T-helper 17 cell (primary cell): ENCODE measurements at places on chromosomes 5 and 9.

- DNase-seq: no peak
Measured at GRCh38 chr9:121485623-121486022, 14.0 kb downstream of the GGTA1 start.

DNA sequence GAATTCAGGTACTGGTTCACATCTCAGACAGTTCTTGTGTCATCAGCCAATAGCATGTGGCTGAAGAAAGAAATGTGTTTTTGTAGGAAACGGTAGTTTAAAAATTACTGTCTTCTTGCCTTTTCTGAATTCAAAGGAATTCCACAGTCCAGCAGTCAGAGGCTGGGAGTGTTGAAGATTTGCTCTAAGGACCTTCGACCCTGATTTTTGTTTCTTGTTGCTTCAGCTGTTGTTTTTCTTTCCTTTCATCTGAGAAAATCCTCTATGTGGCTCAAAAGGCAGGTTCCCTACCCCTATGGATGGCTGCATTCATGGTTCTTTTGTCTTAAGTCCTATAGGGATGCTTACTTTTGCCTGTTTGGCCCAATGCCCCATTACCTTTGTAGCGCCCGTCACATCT is 304.9 kb downstream of the TMEM167A start:
- DNase-seq: no peak

- no peak for DNase-seq
Measured at GRCh38 chr9:33263131-33264002, 1.1 kb downstream of the BAG1 start.

DNA sequence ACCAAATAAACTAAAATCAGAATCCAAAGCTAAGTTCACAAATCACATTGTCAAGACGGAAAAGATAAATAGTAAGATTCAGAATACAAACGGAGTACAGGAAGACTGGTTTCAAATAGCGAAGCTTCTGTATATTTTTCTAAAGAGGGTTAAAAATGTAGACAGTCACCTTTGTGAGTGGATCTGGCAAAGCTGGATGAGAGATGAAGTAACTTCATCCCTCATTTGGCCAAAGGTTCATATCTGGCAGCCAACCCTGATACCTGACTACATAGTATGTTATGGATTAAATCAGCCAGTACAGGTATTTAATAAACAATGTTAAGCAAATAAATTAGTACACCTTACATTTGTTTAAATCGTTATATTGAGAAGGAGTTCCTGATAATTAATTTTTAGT is 21.3 kb upstream of the DENND4C start:
- DNase-seq: no peak

DNA sequence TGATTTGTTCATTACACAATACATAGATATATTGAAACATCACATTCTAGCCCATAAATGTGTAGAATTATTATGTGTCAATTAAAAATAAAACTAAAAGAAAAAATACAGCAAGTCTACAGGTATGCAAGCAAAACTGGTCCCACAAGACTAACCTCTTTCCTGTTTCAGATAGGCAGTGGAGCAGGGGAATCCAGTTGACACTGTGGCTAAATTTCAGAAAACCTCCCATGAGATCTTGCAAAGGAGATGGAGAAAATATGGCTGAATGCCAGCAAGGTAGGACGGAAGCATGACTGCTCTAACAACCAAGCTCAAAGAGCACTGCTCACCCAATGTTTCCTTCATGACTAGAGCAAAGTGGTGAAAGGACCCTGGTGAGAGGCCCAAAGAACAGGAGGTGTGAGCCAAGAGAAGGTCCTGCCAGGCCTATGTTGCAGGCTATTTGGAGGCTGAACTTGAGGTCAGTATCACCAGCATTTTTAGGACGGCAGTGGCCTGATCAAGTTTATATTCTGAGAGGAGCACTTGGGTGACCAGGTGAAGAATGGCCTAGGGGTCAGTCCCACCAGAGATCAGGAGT is 1.1 kb upstream of the SH3TC2 start:
- no peak for DNase-seq

DNA sequence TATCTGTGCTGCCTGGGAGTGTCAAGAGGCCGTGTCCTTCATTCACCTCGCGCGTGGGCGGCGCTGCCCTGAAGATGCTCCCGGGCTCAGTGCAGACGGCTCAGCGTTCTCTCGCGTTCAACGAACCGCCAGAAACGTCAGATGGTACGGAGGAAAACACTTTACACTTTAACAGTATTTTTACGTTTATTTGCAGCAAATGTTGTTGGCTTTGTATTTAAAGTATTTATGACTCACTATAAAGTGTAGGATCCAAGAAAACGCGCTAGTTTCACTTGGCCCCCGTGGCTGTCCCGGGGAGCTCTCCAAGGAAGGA is 544 bp upstream of the ERCC6L2 start:
- DNase-seq: peak; percentile 35

DNA sequence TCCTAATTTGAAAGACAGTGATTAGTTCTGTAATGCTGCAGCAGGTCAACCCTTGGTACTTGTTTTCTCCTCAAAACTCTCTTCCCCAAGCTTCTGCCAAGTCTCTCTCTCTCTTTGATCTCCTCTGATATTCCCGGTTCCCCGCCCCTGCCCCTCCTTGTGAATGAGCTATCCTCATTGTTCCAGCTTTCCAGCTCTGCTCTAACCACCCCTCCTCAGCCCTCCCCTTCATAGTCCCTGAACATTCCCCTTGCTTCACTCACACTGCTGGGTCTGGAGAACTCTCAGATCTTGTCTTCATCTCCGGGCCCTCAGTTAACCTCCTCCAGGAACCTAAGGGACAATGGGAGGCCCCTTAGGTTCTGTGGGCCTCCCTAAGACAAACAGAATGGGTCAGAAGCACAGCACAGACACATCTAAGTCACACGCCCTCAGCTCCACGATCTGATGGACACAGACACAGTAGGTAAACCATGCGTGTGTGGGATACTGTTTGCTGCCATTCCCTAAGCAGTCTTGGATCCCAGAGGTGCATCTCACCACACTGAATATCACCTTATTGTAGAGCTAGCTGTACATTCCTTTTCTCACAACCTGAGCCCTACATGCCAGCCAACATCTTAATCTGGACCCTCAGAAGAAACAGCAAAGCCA is 17.4 kb upstream of the LARP1 start:
- no peak for DNase-seq

- no peak for DNase-seq
Measured at GRCh38 chr5:16518606-16519005, 53.0 kb upstream of the ZNF622 start.

- DNase-seq: no peak
Measured at GRCh38 chr9:92610470-92611420, 59.2 kb downstream of the IPPK start.

DNA sequence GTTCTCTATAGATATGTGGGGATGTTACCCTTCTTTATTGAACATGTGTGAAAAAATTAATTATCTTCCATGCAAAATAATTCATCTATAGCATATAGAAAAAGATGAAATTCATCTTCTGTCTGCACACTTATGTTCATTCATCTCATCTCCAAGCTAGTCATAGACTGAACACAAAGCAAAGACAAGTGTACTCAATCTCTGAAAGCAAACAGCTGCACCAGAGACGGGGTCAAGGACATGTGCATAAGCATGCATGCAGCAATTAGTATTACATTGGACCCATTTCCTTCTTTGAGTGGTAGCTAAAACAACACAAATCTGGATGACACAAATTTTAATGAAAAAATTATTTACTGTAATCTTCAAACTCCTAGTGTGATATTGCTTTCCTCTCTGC is 547.0 kb upstream of the COX7C start:
- DNase-seq: no peak

- DNase-seq: no peak
Measured at GRCh38 chr9:125854553-125855275, 107.5 kb downstream of the PBX3 start.

DNA sequence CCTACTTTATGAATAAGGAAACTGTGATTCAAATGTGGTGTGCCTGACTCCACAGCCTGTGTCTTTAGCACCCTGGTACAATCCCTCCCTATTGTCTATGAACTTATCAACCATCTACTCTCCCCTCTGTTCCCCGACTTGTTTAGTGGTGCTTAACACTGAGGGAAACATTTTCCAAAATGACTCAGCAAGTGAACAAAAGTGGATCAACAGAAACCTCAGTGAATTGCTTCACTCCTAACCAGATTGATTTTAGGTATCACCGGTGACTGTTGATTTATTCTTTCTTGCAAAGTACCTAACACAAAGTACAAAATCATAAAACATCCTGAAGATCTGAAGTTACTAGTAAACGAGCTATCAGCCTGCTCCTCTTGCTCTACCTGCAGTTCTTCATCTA is 42.1 kb upstream of the RAPGEF6 start:
- no peak for DNase-seq

GRCh38 chr9:89668216-89668865 is 63.5 kb downstream of the GADD45G start:
- no peak for DNase-seq

DNA sequence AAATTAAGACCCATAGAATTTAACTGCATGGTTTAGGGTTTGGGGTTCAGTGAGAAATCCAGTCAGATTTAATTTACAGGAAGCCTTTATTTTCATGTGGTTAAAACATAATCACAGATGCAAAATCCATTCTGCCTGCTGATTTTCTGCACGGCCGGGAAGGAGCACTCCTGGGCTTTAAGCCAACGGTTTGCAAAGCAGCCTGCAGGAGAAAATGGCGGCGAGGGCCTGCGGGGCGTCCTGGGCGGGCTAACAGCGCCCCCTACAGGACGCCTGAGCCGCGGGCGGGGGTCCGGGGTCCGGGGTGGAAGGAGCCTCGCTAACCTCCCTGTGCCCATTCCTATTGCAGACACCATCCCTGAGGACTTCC is 47.6 kb downstream of the THBS4 start:
- peak; percentile 44 for DNase-seq

DNA sequence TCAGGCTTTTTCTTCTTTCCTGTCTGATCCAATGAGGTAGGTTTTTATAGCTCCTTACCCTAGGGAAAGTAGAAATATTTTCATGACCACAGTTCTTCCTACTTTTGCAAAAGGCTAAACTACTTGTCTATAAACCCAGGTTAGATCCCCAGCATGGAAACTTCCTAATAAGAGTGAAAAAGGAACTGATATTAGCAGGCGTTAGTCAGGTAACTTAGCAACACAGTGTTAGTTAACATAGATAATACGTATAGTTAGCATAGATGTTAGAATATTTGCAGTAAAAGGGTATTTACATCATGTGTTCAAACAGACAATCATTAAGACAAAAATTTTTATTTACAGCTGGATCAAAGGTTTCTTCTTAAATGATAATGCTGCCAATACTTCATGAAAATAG is 162.9 kb upstream of the DAB2 start:
- no peak for DNase-seq

DNA sequence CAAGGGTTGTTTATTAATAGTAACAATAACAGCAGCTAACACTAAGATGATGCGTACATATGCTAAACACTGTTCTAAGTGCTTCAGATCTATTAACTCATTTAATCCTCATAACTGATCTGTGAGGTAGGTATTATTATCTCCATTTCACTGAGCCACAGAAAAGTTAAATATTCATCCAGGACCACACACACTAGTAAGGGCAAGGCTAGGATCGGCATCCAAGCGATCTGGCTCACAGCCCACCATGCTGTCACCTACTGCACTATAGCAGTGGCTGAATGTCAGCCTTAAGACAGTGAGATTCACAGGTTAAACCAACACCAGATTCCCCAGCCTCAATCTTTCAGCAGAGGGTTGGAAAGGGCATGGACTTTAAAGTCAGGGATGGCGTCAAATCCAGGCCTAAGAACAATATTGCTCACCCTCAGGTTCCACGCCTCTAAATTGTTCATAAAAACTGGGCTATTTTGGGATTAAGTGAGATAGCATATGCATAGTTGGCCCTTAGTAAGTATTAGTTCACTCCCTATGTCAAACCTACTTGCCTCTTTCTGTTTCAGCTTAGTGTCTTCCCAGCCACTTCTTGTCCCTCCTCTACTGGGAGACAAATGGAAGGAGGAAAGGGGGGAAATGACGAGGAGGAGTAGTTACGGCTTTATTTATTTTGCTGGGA is 150.8 kb downstream of the MAPKAP1 start:
- no peak for DNase-seq

- no peak for DNase-seq
Measured at GRCh38 chr9:96688187-96688586, 33.1 kb upstream of the PRXL2C start.

DNA sequence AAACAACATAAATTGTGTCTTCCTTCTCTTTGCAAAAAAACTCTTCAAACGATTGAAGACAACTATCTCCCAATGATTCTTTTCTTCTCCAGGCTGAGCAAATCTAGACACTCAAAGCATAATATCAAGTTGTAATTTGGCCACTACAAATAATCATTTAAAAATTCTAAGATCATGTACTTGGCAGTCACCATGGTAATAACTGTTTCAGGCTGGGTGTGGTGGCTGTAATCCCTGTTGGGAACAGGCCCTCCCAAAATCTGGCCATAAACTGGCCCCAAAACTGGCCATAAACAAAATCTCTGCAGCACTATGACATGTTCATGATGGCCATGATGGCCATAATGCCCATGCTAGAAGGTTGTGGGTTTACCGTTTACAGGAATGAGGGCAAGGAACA is 52.0 kb downstream of the PJA2 start:
- DNase-seq: no peak

GRCh38 chr5:67106626-67107342 is 89.8 kb downstream of the CD180 start:
- no peak for DNase-seq

DNA sequence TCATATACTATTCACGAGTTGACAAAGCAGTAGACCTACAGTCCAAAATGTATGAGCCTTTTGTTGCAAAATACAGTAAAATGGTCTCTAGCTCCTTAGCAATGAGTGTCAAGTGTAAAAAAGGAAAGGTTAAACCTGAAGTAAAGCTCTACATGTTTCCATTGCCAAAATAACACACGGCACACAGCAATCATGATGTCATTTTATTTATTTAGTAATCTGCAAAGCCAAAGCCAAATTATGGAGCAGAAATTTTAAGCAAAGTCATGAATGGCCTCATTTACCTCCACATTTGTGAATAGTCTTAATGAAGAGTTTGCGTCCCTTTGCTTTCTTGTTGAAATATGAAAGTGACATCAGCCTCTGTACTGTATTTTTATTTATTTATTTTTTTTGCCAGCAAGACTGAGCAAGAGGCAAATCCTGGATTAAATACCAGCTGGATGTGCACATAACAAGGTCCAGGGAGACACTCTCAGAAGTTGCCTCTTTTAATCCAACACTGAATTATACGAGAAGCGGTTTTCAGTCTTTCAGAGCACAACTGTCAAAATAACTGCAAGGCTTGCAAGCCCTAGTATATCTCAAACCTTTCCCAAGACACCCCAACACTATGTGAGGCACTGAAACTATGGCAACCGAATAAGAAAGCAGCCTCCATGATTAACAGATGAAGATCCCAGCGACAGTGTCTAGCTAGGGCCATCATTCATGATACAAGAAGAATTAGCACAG is 9.7 kb downstream of the SEMA6A start:
- DNase-seq: no peak
